Heart left ventricle (tissue), 16 donors: ENCODE measurements at places on chromosomes 13 and 19. TPM values are rescaled to one million over a fixed set of nuclear protein-coding genes. Genes with fewer than 3 reads are reported as not detected.

Gene POU2F2
- 2.4 TPM for total RNA-seq

Gene ERICH4
- total RNA-seq, result not detected

Gene CGB2
- total RNA-seq, result not detected

Gene REEP6
- 1.9 TPM for total RNA-seq

DNA sequence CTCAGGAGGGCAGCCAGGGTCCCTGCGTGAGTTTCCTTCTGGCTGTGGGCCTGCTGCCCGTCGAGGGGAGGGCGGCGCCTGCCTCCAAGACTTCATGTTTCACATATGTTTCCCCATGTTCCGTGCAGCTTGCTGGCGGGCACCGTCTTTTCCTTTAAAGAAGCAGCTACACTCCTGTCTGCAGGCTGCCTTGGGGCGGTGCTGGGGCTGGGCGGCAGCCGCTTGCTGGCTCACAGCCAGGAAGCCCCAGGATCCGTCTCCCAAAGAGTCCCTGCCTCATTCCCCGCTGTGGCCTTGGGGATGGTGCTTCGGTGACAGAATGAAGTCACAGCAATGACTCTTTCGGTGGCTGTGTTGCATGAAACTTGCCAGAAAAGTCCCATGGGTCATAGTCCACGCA is 24.9 kb downstream of the PIAS4 start:
- H3K4me1 ChIP-seq, result no peaks in the 10 kb centered on the region
- H3K27ac ChIP-seq, result no peak overlapping the region
- no peak for DNase-seq
- H3K36me3 ChIP-seq, result peaks cover 74% of the 10 kb centered on the region
- no peak overlapping the region for H3K4me3 ChIP-seq

GRCh38 chr13:98677398-98677797 is 75.1 kb downstream of the SLC15A1 start:
- no peaks in the 10 kb centered on the region for H3K27me3 ChIP-seq
- no peaks in the 10 kb centered on the region for H3K36me3 ChIP-seq
- no peak overlapping the region for H3K27ac ChIP-seq
- H3K4me3 ChIP-seq, result no peak overlapping the region
- no peak for DNase-seq
- H3K4me1 ChIP-seq, result peaks cover 9% of the 10 kb centered on the region

- H3K27ac ChIP-seq, result peak overlapping the region; percentile 73
- DNase-seq, result peak; percentile 88
- H3K4me1 ChIP-seq, result peaks cover 69% of the 10 kb centered on the region
- no peaks in the 10 kb centered on the region for H3K27me3 ChIP-seq
- no peaks in the 10 kb centered on the region for H3K36me3 ChIP-seq
Measured at GRCh38 chr13:24271601-24272451, 37.6 kb upstream of the C1QTNF9 start.

GRCh38 chr13:104140552-104140951 is 1074.3 kb upstream of the SLC10A2 start:
- H3K36me3 ChIP-seq, result no peaks in the 10 kb centered on the region
- H3K27ac ChIP-seq, result no peak overlapping the region
- DNase-seq, result no peak
- no peaks in the 10 kb centered on the region for H3K4me1 ChIP-seq

- no peak overlapping the region for H3K4me3 ChIP-seq
- H3K36me3 ChIP-seq, result no peaks in the 10 kb centered on the region
- DNase-seq, result no peak
- H3K4me1 ChIP-seq, result no peaks in the 10 kb centered on the region
- H3K27ac ChIP-seq, result no peak overlapping the region
Measured at GRCh38 chr13:99813336-99814095, 158.1 kb downstream of the ZIC5 start.

DNA sequence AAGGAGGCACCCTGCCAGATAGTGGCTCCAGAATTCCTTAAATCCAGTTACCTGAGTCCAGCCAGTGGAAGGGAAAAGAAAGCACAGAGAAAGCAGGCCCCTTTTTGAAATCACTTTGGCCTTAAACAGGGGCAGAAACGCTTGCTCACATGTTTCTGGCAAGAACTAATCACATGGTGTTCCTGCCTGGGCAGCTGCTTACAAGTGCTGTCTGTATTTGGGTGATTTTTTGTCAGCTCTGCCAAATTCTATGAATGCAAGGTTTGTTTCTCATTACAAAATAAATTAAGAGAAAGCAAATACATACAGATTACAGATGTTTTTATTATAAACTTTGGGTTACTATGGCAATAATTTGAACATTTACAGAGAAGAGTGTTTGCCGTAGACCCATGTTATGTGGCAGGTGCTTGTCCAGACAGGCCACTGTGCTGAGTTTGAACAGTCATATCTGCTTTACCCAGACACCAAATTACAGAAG is 1237.8 kb downstream of the SLITRK5 start:
- no peaks in the 10 kb centered on the region for H3K27me3 ChIP-seq
- DNase-seq, result peak; percentile 26
- H3K36me3 ChIP-seq, result no peaks in the 10 kb centered on the region
- no peak overlapping the region for H3K4me3 ChIP-seq

DNA sequence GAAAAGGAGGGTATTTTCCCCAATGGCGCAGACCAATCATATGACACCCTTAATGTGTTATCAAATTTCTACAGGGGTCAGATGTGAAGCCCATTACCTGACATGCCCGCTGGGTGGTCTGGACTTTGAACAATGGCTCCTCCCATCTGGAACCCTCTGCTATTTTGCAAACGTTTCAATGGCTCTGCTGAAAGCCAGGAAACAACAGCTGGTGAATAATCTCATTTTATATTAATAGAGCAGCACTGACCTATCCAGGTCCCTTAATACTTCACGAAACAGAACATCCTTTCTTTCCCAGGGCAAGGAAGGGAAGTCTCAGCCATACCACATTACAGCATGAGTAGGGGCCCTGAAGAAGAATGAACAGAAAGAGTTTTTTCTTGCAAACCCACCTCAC is 20.3 kb upstream of the KPNA3 start:
- H3K4me3 ChIP-seq, result no peak overlapping the region
- no peak overlapping the region for H3K27ac ChIP-seq
- no peaks in the 10 kb centered on the region for H3K4me1 ChIP-seq
- no peaks in the 10 kb centered on the region for H3K27me3 ChIP-seq
- no peak for DNase-seq

DNA sequence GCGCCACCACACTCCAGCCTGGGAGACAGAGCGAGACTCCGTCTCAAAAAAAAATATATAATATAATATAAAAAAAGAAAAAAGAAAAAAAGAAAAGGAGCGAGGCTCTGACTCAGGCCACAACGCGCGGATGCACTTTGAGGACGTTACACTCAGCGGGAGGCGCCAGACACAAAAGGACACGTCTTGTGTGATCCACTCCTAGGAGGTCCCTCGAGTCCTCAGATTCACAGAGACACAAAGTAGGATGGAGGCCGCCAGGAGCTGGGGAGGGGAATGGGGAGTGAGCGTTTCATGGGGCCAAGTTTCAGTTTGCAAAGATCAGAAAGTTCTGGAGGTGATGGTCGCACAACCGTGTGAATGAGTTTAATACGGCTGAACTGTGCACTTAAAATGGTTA is 8.5 kb upstream of the ABHD17A start:
- peaks cover 26% of the 10 kb centered on the region for H3K4me1 ChIP-seq
- H3K36me3 ChIP-seq, result no peaks in the 10 kb centered on the region
- no peaks in the 10 kb centered on the region for H3K27me3 ChIP-seq
- H3K4me3 ChIP-seq, result no peak overlapping the region

DNA sequence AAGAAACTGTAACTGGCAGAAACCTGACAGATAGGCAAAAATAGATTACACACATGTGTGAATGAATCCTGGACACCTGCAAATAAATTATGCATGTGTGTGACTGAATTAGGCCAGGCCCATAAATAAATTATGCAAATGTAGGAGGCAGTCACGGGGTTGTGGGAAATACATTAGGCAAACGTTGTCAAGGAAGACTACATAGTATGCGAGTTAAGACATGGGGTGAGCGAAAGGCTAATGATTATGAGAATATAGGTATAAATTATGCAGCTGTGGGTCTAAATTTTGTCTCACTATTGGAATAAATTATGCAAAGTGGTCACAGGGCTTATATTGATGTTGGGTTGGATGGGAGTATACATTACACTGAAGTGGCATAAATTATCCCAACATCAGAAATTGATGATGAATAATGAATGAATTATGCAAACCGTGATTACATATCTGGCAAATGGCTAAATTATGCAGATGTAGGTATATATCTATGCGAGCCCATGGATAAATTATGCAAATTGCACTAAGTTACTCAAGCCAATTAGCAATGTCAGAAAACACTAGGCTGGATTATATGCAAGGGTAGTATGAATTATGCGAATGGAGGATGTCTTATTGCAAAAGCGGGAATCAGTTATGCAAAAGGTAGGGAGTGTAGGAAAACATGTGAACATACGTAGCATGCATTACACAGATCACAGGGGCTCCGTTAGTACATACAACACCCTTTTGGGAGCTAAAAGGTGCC is 6.8 kb downstream of the SLC8A2 start:
- DNase-seq, result no peak
- H3K36me3 ChIP-seq, result no peaks in the 10 kb centered on the region
- H3K27me3 ChIP-seq, result peaks cover 6% of the 10 kb centered on the region
- H3K27ac ChIP-seq, result no peak overlapping the region
- H3K4me1 ChIP-seq, result no peaks in the 10 kb centered on the region

- H3K27me3 ChIP-seq, result no peaks in the 10 kb centered on the region
- DNase-seq, result peak; percentile 22
- no peak overlapping the region for H3K4me3 ChIP-seq
- no peaks in the 10 kb centered on the region for H3K36me3 ChIP-seq
Measured at GRCh38 chr13:113656003-113656588, 1.9 kb downstream of the ATP4B start.

DNA sequence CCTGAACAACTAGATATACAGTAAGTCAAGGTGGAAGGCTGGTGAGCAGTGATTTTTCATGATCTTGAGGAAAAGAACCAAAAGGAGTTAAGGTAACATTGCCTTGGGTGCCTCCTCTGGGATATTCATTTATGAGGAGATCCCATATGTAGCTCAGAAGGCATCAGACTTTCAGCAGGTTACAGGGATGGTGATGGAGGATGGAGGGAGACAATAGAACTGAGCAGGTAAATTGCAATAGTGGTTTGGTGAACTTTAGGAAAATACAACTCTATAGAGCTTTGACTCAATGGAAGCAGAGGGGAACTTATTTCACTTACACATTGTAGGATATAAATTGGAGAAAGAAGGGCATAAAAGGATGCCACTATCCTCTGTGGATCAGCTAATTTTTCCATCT is 243.4 kb upstream of the SPRY2 start:
- H3K36me3 ChIP-seq, result no peaks in the 10 kb centered on the region
- no peaks in the 10 kb centered on the region for H3K4me1 ChIP-seq
- no peaks in the 10 kb centered on the region for H3K27me3 ChIP-seq
- no peak overlapping the region for H3K4me3 ChIP-seq
- DNase-seq, result no peak

GRCh38 chr19:574658-575526 is 2.5 kb downstream of the BSG start:
- H3K27me3 ChIP-seq, result no peaks in the 10 kb centered on the region
- peaks cover 74% of the 10 kb centered on the region for H3K4me1 ChIP-seq
- peak; percentile 74 for DNase-seq
- H3K36me3 ChIP-seq, result peaks cover 30% of the 10 kb centered on the region
- H3K4me3 ChIP-seq, result peak overlapping the region; percentile 100

- H3K4me3 ChIP-seq, result peak overlapping the region; percentile 26
- DNase-seq, result no peak
- H3K27me3 ChIP-seq, result no peaks in the 10 kb centered on the region
- H3K36me3 ChIP-seq, result no peaks in the 10 kb centered on the region
- no peak overlapping the region for H3K27ac ChIP-seq
Measured at GRCh38 chr19:12983091-12983490, 12.2 kb upstream of the NFIX start.

DNA sequence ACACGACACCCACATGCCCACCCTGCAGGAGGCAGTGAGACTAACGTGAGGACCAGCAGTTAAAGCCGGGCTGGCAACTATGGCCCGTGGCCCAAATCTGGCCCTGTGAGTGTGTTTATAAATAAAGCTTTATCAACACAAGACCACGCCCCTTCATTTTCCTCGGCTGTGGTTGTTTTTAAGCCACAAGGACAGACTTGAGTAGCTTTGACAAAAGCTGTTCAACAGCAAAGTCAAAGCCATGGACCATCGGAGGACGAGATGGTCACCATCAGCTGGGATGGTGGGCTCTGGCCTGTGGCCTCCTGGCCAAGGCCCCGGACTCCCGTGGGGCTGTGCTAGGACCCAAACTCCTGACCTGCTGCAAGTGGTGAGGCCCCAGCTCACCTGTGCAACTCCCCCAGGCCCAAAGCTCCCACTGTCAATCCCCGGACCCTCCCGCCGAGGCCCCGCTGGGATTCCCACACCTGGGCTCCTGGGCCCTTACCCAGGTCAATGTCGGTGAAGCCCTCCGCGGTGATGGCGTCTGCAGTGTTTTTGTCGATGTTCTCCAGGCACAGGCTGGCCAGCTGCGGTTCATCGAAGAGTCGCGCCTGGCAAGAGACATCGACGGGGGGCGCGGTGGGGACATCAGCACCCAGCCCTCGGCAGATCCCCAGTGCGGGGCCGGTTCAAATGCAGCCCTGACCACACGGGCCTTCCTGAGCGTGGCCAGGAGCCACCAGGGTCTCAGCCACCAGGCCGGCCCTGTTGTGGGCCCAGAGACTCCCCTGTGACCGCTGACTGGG is 25.1 kb downstream of the BTBD2 start:
- H3K4me3 ChIP-seq, result no peak overlapping the region
- DNase-seq, result no peak
- no peaks in the 10 kb centered on the region for H3K4me1 ChIP-seq
- H3K36me3 ChIP-seq, result peaks cover 83% of the 10 kb centered on the region

- no peak for DNase-seq
- no peaks in the 10 kb centered on the region for H3K4me1 ChIP-seq
- H3K36me3 ChIP-seq, result no peaks in the 10 kb centered on the region
- H3K4me3 ChIP-seq, result no peak overlapping the region
- no peaks in the 10 kb centered on the region for H3K27me3 ChIP-seq
Measured at GRCh38 chr13:27393101-27393500, 31.3 kb upstream of the GTF3A start.
